ENCODE measurements at places on chromosomes 2 and 18. TPM values are rescaled to one million over a fixed set of nuclear protein-coding genes. Genes with fewer than 3 reads are reported as not detected.

DNA sequence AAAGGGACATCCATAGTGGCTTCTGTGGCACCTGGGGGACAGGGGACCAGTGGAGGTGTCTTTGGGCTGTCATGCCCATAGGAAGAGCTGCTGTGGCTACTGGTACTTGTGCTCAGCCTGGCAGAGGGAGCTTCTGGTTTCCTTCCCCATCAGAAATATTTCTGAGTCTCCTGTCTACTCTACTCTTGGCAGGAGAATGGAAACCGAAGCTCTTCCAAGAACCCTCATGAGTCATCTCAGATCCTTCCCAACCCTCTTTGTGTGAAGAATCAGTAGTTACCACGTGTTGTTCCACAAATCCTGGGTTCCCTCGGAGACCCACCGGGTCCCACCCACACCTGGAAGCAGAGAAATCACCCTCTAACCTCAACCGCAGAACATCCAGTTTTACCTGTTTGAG lies 234.9 kb downstream of the FHOD3 start:
- DNase-seq: no peak

- peak; percentile 48 for DNase-seq
Measured at GRCh38 chr2:45275806-45276205, 266.6 kb upstream of the SIX2 start.

- DNase-seq: no peak
Measured at GRCh38 chr2:141927536-141927935, 203.3 kb downstream of the LRP1B start.

DNA sequence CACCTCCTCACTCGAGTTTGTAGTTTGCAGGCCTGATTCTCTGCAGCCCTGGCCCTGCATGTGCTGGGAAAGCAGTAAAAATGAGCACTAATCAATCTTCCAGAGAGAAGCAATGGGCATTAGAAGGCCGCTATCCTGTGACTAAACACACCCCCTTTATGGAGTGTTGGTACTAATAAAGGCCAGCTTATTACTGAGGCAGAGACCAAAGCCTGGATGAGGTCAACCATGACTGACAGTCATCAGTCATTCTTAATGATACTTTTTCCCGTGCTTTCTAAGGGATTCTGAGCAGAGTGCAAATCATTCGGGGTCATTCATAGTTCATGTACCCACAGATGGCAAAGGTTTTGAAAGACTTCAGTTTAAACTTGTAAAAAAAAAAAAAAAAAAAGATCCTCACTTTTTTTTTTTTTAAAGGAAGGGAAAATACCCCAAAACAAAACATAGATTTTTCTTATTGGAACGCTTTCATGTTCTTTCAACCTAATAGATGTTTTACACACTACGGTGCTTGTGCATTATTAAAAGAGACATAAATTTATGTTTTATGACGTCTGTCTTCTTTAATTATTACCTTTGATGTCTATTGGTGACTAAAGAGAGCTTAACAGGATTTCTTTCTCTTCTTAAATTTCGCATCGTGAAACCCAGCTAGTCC lies 13.2 kb downstream of the TSHZ1 start:
- no peak for DNase-seq

DNA sequence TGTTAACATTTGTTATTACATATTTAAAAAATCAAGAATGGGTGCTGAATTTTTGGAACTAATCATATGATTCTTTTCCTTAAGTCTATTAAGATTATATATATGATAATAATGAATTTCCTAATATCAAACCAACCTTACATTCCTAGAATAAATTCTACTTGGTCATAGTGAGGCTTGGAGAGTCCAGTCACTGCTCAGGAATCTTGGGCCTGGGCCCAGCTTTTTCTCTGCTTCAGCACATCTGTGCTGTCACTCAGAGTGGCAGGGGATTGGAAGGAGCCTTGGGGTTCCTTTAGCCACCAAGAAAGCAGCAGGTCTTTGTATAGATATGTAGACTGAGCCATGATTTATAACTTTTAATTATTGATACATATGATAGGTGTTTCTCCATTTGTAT lies 19.9 kb upstream of the ZAP70 start:
- no peak for DNase-seq

DNA sequence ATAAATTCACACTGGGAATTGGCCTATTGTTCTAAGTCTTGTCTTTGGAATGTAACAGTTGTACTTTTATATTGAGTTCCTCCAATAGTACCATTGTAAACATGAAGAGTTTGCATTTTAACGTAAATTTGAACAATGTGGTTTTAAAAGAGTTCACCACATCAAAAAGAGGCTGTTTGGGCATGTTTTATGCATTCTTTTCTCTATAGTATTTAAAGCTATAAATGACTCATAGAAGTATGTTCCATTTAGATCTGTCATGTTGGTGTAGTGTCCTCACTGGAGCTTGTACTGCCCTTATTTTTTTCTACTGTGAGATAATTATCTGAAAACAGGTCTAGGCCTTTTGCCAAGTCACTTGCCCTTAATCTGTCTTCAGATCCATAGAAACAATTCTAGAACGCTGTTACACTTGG lies 141.9 kb downstream of the RHBDD1 start:
- DNase-seq: peak; percentile 82

Gene GNAL
- 5.5 TPM for total RNA-seq

Gene PLGLB1
- total RNA-seq: not detected

GRCh38 chr2:134401789-134402188 lies 147.9 kb downstream of the MGAT5 start:
- DNase-seq: no peak

Gene MDH1B
- 0.42 TPM for total RNA-seq

GRCh38 chr2:215831296-215831913 lies 181.9 kb downstream of the MREG start:
- DNase-seq: no peak

Gene CBLN2
- not detected for total RNA-seq

- DNase-seq: no peak
Measured at GRCh38 chr2:210544831-210545230, 11.6 kb upstream of the CPS1 start.

DNA sequence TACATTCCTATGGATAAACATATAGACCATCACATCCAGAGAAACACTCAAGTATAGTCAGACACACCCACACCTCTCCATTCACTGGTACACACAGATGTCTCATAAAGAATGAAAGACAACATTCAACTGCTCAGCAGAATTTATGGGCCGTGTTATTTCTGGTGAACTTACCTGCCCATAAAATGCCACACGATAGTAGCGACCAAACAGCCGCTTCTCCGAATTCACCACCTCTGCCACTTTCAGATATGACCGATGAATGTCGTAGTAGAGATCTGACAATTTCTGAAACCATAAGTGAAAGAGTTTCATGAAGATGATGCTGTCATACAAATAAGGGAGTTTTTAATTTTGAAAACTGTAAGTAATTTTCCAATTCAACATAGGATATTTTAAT lies 70.7 kb upstream of the CCDC195 start:
- DNase-seq: no peak

- DNase-seq: no peak
Measured at GRCh38 chr2:231057590-231057989, 923 bp downstream of the PSMD1 start.

GRCh38 chr2:97662386-97662894 lies 1.4 kb downstream of the ACTR1B start:
- DNase-seq: no peak

Gene MBD2
- 41.5 TPM for total RNA-seq

DNA sequence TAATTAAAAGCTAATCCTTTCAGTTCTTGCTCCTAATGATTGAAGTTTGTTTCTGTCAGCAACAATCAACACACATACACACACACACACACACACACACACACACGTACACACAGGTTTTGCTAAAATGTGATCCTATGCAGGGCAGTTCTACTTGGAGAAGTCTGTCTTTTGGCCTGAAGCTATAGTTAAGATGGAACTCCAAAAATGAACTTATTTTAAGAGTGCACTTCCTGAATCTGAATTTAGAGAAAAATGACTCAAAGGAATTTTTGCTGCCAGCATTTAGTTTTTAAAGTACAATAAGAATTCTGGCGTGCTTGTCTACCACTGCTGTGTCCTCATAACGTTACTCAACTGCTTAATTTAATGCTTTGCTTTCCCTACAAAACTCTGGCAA lies 6.6 kb downstream of the GALNT5 start:
- no peak for DNase-seq

Gene CRYGA
- not detected for total RNA-seq

Gene HTR2B
- not detected for total RNA-seq

DNA sequence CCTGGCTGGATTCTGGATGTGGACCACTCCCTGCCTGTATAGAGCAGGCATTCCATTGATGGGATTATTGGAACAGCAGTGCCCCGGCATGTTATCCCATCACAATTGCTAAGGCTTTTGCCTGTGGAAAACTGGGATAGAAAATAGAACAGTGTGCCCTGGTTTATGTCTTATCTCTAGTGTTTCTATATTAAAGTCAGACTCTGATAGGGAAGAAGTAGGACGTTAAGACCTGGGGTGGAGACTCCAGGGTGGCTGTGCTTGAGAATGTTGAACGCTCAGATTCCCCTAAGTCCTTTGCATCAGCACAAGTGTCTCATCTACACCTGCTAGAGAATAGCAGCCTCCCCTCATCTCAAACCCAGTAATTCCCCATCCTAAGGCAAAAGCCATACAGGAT lies 10.8 kb upstream of the NETO1 start:
- no peak for DNase-seq

Gene EFR3B
- 0.39 TPM for total RNA-seq

- no peak for DNase-seq
Measured at GRCh38 chr2:24513281-24514071, 22.4 kb downstream of the NCOA1 start.

Gene SYT4
- not detected for total RNA-seq

- DNase-seq: no peak
Measured at GRCh38 chr18:48186131-48186766, 222.9 kb downstream of the ZBTB7C start.

Gene LMAN2L
- 52.5 TPM for total RNA-seq

Gene NPPC
- not detected for total RNA-seq

GRCh38 chr18:54967786-54968185 lies 8.5 kb upstream of the CCDC68 start:
- DNase-seq: no peak
